ENCODE measurements at places on chromosomes 5 and 9.

- no peak for DNase-seq
Measured at GRCh38 chr9:123083680-123084079, 50.2 kb downstream of the GPR21 start.

GRCh38 chr5:175274171-175274570 lies 169.8 kb downstream of the DRD1 start:
- no peak for DNase-seq

GRCh38 chr5:111427762-111428161 lies 84.6 kb downstream of the STARD4 start:
- no peak for DNase-seq

- DNase-seq: peak; percentile 11
Measured at GRCh38 chr5:53368966-53369605, 111.3 kb upstream of the FST start.

DNA sequence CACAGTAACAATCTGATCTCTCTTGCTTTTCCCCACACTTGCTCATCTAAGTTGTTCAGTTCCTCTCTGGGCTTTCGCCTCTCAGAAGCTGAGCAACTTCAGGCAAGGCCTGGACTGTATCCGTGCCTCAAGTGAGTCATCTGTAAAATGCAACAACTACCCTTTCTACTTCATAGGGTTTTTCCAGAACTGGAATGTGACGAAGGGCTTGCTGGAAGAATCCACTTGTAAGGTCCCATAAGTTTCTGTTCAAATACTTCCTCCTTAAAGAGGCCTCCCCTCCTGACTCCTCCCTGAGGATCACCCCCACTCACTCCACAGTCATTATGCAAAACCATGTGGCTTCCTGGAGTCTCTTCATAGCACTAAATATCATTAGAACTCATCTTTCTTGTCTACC lies 17.5 kb upstream of the INSYN2B start:
- DNase-seq: no peak

- no peak for DNase-seq
Measured at GRCh38 chr9:88835038-88835466, 156.2 kb upstream of the S1PR3 start.

DNA sequence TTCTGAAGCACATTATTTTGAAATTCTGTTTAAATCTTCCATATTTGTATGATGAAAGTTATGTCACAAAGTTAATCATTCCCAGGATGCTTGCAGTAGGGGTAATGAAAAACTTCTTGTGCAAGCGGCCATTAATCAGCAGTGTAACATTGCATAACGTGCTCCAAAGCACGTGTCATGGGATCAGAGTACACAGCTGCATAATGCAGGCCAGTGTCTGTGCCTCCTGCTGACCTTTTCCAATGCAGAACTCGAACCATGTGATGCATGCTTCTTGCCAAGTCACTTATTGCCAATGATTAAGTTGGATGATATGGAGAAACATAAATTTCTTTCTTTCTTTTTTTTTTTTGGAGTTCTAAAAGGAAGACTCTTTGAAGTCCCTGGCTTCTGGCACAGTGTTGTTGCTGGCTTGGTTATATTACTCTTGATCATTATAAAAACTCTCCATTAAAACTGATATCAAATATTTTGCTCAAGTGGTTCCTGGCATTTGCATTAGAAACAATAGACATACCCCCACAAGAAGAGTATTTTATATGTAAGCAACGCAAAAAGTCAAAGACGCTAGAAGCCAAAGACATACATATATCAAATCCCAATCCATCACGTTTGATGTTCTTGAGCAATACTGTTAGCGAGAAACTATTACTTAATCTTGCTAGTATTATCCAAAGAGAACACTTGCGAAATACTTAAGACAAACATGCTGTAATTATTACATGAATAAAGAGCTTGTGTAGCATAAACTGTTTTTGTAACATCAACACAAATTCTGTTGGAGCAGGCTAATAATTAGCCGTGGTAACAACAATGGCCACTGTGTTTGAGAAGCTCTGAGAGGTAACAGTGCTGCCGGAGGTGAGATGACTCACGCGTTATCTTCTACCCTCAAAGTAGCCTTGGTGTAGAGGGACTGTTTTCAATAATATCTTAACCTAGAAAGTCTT lies 164.2 kb downstream of the AUH start:
- DNase-seq: peak; percentile 17

DNA sequence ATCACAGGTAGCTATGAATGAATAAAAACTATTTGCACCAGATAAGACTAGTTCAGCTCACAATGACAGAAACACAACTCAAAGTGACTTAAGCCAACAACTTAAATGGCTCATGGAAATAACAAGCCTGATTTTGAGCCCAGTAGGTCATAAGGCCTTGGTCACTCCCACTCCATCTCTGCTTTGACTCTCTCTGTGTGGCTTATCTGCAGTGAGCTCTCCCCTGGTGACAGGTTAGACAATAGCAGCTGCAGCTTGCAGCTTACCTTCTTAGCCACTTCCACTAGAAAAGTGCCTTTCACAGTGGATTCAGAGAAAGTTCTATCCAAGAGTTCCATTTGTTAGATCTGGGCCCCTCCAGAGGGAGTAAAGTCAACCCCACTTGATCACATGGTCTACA lies 315.7 kb downstream of the RAB3C start:
- no peak for DNase-seq

GRCh38 chr5:154995679-154996078 lies 17.9 kb upstream of the KIF4B start:
- DNase-seq: no peak

Data from LNCaP clone FGC (cell line).